ENCODE measurements at places on chromosomes 2 and 18.

GRCh38 chr2:42663828-42664227 is 95.4 kb downstream of the MTA3 start:
- H3K4me3 ChIP-seq = no peak overlapping the region
- no peaks in the 10 kb centered on the region for H3K4me1 ChIP-seq
- no peak overlapping the region for H3K27ac ChIP-seq
- H3K27me3 ChIP-seq = no peaks in the 10 kb centered on the region
- peaks cover 15% of the 10 kb centered on the region for H3K36me3 ChIP-seq

DNA sequence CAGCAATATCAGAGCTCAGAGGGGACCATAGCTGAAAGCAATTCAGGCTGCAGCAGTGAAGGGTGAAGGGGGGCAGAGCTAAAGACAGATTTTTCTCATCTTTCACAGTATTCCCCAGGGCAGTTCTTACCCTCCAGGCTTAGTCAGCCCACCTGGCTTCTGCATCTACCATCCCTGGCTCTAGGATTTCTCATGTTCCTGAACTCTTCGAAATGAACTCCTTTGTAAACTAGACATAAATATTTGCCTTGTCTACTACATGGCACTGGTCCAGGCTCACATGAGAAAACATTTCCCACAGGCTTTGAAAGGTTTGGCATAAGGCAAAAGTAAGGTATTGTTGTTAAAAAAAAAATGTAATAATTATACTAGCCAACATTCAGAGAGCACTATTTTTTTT is 23.6 kb upstream of the NEB start:
- H3K4me3 ChIP-seq = no peak overlapping the region
- no peak for DNase-seq
- no peak overlapping the region for H3K27ac ChIP-seq
- no peaks in the 10 kb centered on the region for H3K36me3 ChIP-seq
- peaks cover 3% of the 10 kb centered on the region for H3K27me3 ChIP-seq
- no peaks in the 10 kb centered on the region for H3K4me1 ChIP-seq

DNA sequence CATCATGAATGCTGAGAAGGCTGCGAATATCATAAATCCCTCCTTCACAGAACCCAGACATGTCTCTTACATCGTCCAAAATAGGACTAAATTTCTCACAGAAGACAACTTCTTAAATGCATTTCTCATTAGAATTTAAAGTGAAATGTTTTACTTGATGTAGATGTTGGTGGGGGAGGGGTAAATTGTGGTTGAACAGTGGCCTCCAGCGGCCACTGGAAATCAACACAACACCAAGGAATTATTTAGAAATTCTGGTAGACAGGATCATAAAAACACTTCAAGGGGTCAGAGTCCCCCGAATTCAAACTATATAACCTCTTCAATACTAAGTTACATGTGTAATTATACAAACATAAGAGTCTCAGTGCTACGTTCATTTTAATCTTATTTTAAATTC is 135.9 kb downstream of the ABCA12 start:
- no peaks in the 10 kb centered on the region for H3K36me3 ChIP-seq
- no peak overlapping the region for H3K4me3 ChIP-seq
- no peak overlapping the region for H3K27ac ChIP-seq
- H3K4me1 ChIP-seq = no peaks in the 10 kb centered on the region
- DNase-seq = no peak
- H3K27me3 ChIP-seq = no peaks in the 10 kb centered on the region

- no peaks in the 10 kb centered on the region for H3K27me3 ChIP-seq
- no peak overlapping the region for H3K27ac ChIP-seq
- no peak for DNase-seq
- no peak overlapping the region for H3K4me3 ChIP-seq
- no peaks in the 10 kb centered on the region for H3K4me1 ChIP-seq
Observed at GRCh38 chr18:73962256-73962655, 185.4 kb downstream of the FBXO15 start.

DNA sequence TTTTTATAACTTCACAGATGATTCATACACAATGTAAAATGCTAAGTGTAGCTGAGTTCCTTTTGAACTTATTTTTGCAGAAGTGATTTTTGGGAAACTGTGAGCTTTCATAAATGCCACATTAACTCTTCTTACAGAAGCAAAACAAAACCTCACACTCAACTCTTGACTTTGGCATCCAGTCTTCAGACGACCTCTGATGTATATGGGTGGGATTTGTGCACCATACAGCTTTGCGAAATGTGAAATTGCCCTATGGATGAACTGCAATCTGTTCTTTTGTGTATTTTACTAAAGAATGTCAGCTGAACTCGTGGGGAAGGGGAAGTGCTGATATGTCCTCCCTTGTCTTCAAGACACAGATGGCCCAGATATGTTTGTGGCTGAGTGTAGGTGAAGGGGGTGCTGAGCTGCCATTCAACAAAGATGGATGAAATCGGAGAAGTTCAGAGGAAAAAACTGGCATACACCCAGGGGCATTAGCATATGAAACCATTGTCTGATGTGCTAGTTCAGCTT is 218.3 kb downstream of the PTGR3 start:
- no peak overlapping the region for H3K4me3 ChIP-seq
- no peaks in the 10 kb centered on the region for H3K36me3 ChIP-seq
- no peaks in the 10 kb centered on the region for H3K27me3 ChIP-seq
- H3K4me1 ChIP-seq = peaks cover 13% of the 10 kb centered on the region

GRCh38 chr2:73979021-73979420 is 5.7 kb upstream of the TET3 start:
- H3K4me3 ChIP-seq = no peak overlapping the region
- peaks cover 37% of the 10 kb centered on the region for H3K4me1 ChIP-seq
- peak overlapping the region; percentile 98 for H3K27ac ChIP-seq
- H3K36me3 ChIP-seq = no peaks in the 10 kb centered on the region
- no peak for DNase-seq

DNA sequence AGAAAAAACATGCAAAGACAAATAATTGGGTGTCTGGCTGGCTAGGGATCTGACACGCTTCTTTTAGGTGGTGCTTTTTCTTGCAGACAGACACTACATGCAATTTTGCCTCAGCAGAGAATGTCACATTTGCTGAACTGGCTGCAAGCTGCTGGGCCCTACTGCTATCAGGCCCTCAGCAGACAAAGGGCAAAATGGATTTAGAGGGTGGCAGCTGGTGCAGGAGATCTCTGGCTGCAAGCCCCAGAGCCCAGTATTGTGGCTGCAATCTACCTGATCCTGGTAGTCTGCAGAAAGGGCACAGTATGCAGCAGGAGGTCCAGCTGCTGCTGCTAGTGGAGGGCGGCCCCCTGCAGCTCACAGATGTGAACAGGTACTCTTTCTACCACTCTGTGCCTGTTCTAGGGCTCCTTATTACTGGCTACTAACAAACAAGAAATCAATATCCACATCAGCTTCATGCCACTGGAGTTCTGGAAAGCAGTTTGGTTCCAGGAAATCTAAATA is 796.7 kb upstream of the CELF4 start:
- DNase-seq = no peak
- no peak overlapping the region for H3K4me3 ChIP-seq
- H3K4me1 ChIP-seq = no peaks in the 10 kb centered on the region
- no peaks in the 10 kb centered on the region for H3K27me3 ChIP-seq
- H3K36me3 ChIP-seq = no peaks in the 10 kb centered on the region

DNA sequence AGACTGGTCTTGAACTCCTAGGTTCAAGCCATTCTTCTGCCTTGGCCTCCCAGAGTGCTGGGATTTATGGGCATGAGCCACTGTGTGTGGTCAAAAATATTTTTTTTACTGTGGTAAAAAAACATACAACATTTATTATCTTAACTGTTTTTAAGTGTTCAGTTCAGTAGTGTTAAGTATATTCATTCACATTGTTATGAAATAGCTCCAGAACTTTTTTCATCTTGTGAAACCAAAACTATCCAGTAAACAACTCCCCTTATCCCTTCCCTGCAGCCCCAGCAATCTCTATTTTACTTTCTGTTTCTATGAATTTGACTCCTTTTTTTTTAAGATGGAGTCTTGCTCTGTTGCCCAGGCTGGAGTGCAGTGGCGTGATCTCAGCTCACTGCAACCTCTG is 9.3 kb downstream of the RMC1 start:
- H3K4me1 ChIP-seq = peaks cover 11% of the 10 kb centered on the region
- H3K27ac ChIP-seq = no peak overlapping the region
- no peak overlapping the region for H3K4me3 ChIP-seq
- no peaks in the 10 kb centered on the region for H3K27me3 ChIP-seq

DNA sequence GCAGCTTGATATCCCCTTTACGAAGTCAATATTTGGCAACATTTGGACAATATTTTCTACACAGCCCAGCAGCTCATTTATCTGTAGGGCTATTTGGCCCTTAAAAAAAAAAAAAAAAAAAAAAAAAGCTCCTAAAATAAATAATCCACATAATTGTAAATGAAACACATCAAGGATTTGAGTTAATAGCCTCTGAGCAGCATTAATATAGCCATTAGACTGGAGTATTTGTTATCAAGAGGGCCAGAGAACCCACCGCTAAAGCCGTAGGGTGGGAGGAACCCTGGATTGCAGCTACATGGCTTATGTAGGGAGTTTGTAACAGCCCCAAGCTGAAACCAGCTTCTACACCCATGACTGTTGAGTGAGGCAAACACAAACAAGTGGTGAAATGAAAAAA is 84.5 kb downstream of the RNF152 start:
- no peaks in the 10 kb centered on the region for H3K36me3 ChIP-seq
- no peak overlapping the region for H3K4me3 ChIP-seq
- no peaks in the 10 kb centered on the region for H3K27me3 ChIP-seq
- no peaks in the 10 kb centered on the region for H3K4me1 ChIP-seq
- H3K27ac ChIP-seq = no peak overlapping the region
- no peak for DNase-seq

- no peaks in the 10 kb centered on the region for H3K27me3 ChIP-seq
- H3K4me1 ChIP-seq = no peaks in the 10 kb centered on the region
Observed at GRCh38 chr2:218471982-218472381, 53.1 kb downstream of the VIL1 start.

DNA sequence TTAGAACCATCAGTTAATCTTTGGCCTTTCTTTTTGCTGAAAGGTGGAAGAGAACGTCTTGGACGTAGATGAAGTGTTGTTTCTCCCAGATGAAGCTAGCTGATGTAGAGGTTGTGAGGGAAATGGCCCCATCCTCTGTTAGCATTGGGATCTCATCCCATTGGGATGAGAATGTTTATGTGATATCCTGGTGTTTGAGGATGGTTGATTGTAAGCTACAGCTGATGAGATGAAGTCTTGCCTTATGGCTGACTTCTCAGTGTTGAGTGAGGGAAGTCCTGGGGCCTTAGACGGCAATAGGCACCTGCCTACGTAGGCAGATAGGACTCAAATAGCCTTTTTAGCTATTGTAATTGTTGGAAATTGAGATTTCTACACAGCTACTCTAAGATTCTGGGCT is 211.3 kb downstream of the MYCN start:
- DNase-seq = no peak
- H3K27me3 ChIP-seq = no peaks in the 10 kb centered on the region
- no peak overlapping the region for H3K27ac ChIP-seq

GRCh38 chr2:222799262-222799918 is 61.4 kb upstream of the ACSL3 start:
- H3K4me1 ChIP-seq = peaks cover 12% of the 10 kb centered on the region
- H3K36me3 ChIP-seq = no peaks in the 10 kb centered on the region
- no peaks in the 10 kb centered on the region for H3K27me3 ChIP-seq
- DNase-seq = no peak

DNA sequence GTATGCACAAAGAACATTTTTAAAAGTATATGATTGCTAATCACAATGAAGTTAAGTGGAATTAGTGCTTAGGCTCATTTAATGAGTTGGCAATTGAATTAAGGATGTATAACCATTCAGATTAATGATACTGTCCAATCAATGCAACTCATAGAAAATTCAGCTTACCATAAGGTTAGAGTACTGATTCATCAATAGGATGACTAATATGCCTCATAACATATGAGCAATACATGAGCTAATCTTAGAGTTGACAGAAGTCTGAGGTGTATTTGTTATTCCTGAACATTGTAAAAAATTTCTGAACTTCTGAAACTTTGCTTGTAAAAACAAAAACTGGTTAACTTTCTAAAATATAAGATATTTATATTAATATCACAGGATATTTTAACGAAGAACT is 118.3 kb upstream of the NETO1 start:
- no peaks in the 10 kb centered on the region for H3K36me3 ChIP-seq
- DNase-seq = no peak
- peaks cover 5% of the 10 kb centered on the region for H3K4me1 ChIP-seq
- no peak overlapping the region for H3K4me3 ChIP-seq
- H3K27ac ChIP-seq = no peak overlapping the region

GRCh38 chr2:23311186-23311585 is 73.8 kb upstream of the KLHL29 start:
- no peak overlapping the region for H3K27ac ChIP-seq
- no peaks in the 10 kb centered on the region for H3K36me3 ChIP-seq
- no peaks in the 10 kb centered on the region for H3K4me1 ChIP-seq
- no peaks in the 10 kb centered on the region for H3K27me3 ChIP-seq
- H3K4me3 ChIP-seq = no peak overlapping the region
- no peak for DNase-seq

GRCh38 chr2:2740238-2740775 is 409.2 kb upstream of the MYT1L start:
- no peak for DNase-seq
- no peaks in the 10 kb centered on the region for H3K36me3 ChIP-seq
- H3K27ac ChIP-seq = peak overlapping the region; percentile 28
- H3K4me1 ChIP-seq = no peaks in the 10 kb centered on the region
- H3K27me3 ChIP-seq = no peaks in the 10 kb centered on the region

GRCh38 chr2:32884346-32884745 is 62.4 kb upstream of the LTBP1 start:
- no peak overlapping the region for H3K27ac ChIP-seq
- no peak overlapping the region for H3K4me3 ChIP-seq
- H3K27me3 ChIP-seq = no peaks in the 10 kb centered on the region
- no peaks in the 10 kb centered on the region for H3K4me1 ChIP-seq

DNA sequence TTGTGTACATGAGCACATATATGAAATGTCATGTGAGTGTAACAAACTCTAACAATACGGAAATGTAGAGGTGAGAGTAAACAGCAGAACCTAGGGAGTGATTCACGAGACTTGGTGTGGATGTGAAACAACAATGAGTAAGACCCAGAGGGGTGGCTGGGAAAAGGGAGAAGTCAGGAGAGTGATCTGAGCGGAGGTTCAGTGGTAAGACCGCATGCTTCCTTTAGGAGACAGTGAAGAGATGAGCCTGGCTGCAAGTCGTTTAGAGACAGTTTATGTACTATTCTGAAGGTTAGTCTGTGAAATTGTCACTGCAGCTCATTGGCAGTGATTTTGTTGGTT is 150.6 kb downstream of the PRPF40A start:
- H3K36me3 ChIP-seq = peaks cover 17% of the 10 kb centered on the region
- DNase-seq = no peak
- H3K4me3 ChIP-seq = no peak overlapping the region
- peaks cover 15% of the 10 kb centered on the region for H3K4me1 ChIP-seq
- H3K27ac ChIP-seq = no peak overlapping the region
- H3K27me3 ChIP-seq = no peaks in the 10 kb centered on the region

DNA sequence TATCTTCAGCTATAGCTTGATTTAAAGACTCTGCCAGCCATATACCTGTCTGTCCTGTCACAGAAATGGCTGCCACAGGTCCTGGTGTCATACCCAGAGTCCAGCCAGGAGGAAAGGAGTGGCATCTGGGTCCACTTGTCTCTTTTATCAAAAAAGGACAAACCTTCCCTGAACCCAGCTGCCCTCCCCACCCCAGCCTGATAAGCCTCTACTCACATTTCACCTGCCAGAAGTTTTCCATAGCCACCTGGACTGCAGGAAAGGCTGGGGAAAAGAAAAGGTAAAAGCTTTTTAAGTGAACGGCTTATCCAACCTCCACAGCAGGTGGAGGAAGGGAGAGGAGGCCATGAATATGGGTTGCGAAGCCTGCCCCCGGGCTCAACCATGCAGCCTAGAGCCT is 32.8 kb downstream of the TMEM163 start:
- H3K27me3 ChIP-seq = no peaks in the 10 kb centered on the region
- no peaks in the 10 kb centered on the region for H3K4me1 ChIP-seq
- no peak overlapping the region for H3K4me3 ChIP-seq

- peaks cover 18% of the 10 kb centered on the region for H3K36me3 ChIP-seq
- DNase-seq = no peak
- H3K4me1 ChIP-seq = peaks cover 2% of the 10 kb centered on the region
Observed at GRCh38 chr2:69088466-69088865, 75.5 kb downstream of the ANTXR1 start.

All from RWPE2 (cell line).